ENCODE measurements at places on chromosomes 16 and 17.

- DNase-seq: no peak
Measured at GRCh38 chr17:80998748-80999535, 7.3 kb downstream of the CHMP6 start.

GRCh38 chr16:17423221-17423620 lies 47.5 kb downstream of the XYLT1 start:
- no peak for DNase-seq

DNA sequence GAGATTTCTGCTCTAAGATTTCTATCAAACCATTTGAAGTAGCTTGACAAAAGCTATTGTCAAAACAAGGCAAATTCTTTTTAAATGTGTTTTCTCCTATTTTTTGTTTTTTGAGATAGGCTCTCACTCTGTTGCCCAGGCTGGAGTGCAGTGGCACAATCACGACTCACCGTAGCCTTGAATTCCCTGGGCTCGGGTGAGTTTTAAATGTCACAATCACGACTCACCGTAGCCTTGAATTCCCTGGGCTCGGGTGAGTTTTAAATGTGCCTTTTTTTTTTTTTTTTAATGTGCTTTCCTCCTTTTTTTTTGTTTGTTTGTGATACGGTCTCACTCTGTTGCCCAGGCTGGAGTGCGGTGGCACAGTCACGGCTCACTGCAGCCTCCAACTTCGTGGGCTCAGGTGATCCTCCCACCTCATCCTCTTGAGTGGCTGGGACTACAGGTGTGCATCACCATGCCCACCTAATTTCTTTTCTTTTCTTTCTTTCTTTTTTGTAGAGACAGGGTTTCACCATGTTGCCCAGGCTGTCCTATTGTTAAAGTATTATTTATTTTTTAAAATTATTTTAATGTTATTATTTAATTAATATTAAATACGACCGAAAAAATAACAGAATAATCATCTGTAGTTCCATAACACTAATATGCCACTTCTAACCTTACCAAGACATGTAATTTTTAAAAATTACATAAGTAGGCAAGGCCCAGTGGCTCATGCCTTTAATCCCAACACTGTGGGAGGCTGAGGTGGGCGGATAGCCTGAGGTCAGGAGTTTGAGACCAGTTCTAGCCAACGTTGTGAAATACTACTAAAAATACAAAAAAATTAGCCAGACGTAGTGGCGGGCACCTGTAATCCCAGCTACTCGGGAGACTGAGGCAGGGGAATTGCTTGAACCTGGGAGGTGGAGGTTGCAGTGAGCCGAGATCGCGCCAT lies 69.7 kb upstream of the FA2H start:
- no peak for DNase-seq

DNA sequence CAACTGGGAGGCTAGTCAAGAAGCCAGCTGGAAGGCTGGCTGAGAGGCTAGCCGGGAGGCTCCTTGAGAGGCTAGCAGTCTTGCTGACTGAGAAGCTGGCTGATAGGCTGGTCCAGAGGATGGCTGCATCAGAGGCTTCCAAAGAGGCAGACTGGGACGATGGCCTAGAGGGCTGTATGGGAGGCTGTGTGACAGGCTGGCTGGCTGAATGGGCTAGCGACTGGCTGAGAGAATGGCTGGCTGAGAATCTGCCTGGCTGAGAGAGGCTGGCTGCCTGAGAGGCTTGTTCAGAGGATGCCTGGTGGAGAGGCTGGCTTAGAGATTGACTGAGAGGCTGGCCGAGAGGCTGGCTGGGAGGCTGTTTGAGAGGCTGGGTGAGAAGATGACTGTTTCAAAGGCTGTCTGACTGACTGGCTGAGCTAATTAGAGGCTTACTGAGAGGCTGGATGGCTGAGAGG lies 34.8 kb upstream of the ACSM2B start:
- no peak for DNase-seq

GRCh38 chr17:38702916-38703741 lies 1.9 kb upstream of the MLLT6 start:
- no peak for DNase-seq

- no peak for DNase-seq
Measured at GRCh38 chr17:50063561-50064252, 7.8 kb downstream of the ITGA3 start.

- DNase-seq: no peak
Measured at GRCh38 chr16:53042235-53042701, 10.4 kb downstream of the CHD9NB start.

GRCh38 chr17:45170280-45170930 lies 8.7 kb downstream of the HEXIM2 start:
- DNase-seq: no peak

DNA sequence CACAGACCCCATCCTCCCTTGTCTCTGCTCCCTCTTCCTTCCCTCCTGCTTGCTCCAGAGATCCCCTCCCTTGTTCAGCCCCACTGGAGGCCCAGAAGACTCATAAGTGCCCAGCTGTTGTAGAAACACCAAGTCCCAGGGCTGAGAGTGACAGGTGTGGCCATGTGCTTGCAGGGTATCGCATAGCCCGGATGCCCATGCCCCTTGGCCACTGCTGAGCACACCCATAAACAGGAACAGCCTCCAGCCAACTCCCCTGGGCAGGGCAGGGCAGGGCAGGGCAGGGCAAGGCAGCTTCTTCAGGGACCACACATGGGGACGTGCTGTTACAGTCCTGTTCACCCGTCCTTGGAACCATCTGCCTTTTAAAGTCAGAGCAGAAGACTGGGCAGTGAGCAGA lies 2.0 kb downstream of the CACNG1 start:
- DNase-seq: no peak

DNA sequence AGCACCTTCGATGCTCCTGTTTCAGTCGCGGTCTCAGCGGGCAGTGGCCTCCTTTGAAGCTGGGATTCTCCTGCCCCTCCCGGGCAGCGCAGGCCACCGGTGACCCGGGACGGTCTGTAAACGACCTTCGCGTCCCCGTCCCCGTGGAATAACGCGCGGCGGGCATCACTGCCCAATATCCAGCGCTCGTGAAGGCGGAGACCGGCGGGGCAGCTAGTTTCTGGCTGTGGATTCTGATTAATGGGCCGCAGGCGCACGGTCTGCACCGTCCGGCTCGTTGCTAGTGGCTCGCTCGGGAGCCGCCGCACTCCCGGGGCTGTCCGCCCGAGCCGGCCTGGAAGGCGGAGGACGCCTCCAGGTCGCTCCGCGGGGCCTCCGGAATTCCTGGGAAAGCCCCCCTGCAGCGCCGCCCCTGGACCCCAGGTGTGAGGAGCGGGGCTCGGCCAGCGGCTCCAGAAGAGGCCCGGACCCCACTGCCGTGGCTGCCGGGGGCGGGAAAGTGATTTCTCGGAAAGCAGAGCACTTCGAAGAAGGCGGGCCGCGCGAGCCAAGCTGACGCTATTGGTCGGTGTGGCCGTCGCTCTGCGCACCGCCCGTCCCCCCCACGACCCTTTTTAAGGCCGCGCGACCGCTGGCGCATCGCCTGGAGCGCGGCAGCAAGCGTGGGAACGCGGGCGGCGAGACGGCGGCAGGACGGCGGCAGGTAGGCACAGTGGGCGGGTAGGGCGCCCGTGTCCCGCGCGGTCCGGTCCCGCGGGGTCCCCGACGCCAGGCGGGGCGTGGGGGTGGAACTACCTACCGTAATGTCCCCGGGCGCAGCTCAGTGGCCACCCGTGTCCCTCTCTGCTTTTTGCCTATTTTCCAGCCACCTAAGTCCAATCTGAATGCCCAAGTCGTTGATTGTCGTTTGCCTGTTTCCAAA lies at the start of gene IRF8:
Gene IRF8 (plus strand): TSS at position 642 of the 922 bp plus-strand sequence. CDS start 3,854 bp downstream, outside the sequence.
- peak; percentile 74 for DNase-seq

- DNase-seq: no peak
Measured at GRCh38 chr17:78230252-78230962, 1.0 kb upstream of the TMEM235 start.

DNA sequence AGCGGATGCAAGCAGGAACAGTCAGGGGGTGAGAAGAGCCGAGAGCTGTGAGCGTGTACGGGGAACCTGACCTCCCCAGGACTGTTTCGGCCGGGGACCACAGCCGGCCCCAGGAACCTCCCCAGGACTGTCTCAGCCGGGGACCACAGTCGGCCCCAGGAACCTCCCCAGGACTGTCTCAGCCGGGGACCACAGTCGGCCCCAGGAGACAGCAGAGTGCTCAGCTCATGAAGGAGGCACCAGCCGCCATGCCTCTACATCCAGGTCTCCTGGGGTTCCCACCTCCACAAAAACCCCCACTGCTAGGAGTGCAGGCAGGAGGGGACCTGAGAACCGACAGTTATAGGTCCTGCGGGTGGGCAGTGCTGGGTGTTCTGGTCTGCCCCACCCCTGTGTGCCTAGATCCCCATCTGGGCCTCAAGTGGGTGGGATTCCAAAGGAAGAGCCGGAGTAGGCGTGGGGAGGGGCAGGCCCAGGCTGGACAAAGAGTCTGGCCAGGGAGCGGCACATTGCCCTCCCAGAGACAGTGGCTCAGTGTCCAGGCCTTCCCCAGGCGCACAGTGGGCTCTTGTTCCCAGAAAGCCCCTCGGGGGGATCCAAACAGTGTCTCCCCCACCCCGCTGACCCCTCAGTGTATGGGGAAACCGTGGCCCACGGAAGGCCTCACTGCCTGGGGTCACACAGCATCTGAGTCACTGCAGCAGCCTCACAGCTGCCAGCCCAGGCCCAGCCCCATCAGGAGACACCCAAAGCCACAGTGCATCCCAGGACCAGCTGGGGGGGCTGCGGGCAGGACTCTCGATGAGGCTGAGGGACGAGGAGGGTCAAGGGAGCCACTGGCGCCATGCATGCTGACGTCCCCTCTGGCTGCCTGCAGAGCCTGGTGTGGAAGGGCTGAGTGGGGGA lies 4.3 kb downstream of the RHBDF1 start:
- DNase-seq: no peak

Data from stimulated activated CD8-positive, alpha-beta memory T cell treated with anti-CD3 and anti-CD28 coated beads, Interleukin-4, amount 100 ng/mL, for 24 hours (primary cell).